Activated CD4-positive, alpha-beta memory T cell treated with anti-CD3 and anti-CD28 coated beads, Interleukin-2, amount 10 ng/mL, durations not matched to agents 7 days and 5 days (primary cell): ENCODE measurements at places on chromosomes 1 and 21. TPM values are rescaled to one million over a fixed set of nuclear protein-coding genes. Genes with fewer than 3 reads are reported as not detected.
A peak's percentile ranks its signal among the peaks of the same experiment; 100 is the strongest.

DNA sequence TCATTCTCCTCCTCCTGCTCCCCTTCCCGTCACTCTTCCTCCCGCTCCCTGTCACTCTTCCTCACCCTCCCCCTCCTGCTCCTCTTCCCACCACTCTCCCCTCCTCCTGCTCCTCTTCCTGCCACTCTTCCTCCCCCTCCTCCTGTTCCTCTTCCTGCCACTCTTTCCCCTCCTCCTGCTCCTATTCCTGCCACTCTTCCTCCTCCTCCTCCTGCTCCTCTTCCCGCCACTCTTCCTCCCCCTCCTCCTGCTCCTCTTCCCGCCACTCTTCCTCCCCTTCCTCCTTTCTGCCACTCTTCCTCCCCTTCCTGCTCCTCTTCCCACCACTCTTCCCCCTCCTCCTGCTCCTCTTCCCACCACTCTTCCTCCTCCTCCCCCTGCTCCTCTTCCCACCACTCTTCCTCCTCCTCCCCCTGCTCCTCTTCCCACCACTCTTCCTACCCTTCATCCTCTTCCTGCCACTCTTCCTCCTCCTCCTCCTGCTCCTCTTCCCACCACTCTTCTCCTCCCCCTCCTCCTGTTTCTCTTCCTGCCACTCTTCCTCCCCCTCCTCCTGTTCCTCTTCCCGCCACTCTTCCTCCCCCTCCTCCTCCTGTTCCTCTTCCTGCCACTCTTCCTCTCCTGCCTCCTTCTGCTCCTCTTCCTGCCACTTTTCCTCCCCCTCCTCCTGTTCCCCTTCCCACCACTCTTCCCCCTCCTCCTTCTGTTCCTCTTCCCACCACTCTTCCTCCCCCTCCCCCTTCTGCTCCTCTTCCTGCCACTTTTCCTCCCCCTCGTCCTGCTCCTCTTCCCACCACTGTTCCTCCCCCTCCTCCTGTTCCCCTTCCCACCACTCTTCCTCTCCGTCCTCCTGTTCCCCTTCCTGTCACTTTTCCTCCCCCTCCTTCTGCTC, 28.7 kb upstream of the ARTN start:
- no peaks in the 10 kb centered on the region for H3K36me3 ChIP-seq
- H3K4me3 ChIP-seq, result no peak overlapping the region
- no peaks in the 10 kb centered on the region for H3K27me3 ChIP-seq
- DNase-seq, result no peak

DNA sequence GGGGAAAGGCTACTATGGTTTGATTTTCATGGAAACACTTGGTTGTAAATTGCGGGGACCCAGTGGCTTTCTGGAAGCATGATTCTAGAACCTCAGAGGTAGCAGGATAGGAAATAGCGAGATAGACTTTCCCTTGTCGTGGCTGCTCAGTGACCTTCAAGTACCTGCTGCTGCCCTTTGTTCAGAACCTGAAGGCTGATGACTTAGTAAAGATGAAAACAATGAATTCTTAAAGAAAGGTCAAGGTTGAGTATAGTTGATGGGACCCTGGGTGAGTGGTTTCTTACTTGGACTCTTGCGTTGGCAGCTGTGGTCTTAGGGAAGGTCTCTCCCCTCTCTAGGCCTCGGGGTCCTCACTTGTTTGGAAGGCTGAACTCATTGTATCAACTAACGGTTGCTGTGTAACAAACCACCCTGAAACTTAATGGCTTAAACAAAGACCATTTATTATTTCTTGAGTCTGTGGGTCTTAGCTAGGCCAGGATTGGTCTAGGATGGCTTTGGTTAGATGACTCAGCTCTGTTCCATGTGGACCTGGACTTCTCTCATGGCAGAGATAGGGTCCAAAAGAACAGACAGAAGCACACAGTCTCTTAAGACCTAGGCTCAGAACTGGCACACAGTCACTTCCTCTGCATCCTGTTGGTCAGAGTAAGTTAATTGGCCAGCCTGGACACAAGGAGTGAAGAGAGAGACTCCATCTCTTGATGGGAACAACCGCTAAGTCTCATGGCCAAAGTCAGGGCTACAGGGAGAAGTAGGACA, 89.2 kb upstream of the SELENON start:
- H3K4me1 ChIP-seq, result peaks cover 17% of the 10 kb centered on the region
- H3K27me3 ChIP-seq, result peaks cover 23% of the 10 kb centered on the region

DNA sequence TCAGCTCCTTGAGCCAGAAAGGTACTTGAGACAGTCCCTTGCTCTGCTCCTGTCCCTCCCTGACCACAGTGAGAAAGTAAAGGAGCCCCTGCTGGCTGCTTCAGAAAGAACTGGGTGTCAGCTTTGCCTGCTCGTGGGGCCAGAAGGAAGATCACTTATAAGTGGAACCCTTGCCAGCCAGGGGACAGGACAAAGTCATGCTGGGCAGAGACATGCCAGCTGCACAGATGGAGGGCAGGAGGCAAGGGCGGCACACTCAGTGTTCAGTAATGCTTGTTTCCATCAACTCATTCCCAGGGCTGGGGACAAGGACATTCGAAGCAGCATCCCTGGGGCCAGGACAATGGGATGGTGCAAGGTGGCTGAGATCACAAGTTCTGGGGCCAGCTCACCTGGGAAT, 41.8 kb downstream of the NTPCR start:
- H3K27me3 ChIP-seq, result no peaks in the 10 kb centered on the region
- H3K4me1 ChIP-seq, result no peaks in the 10 kb centered on the region
- no peak overlapping the region for H3K4me3 ChIP-seq

DNA sequence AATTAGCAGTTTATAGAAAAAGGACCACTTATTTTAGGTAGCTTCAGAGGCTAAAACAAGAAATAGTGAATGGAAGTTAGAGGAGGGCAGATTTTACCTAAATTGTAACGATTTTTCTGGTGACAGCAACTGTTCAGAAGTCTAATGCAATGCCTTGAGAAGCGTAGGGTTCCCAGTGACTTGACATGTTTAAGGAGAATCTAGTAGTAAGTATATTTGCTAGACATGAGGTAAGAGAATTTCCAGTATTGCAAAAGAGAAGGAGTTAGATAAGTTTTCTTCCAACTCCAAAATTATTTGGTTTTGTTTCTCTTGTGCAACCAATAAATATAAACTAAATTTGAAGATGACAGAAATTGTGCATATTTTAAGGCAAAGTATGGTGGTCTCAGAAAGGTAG, 140.0 kb downstream of the SMYD3 start:
- DNase-seq, result no peak
- no peak overlapping the region for H3K27ac ChIP-seq
- no peak overlapping the region for H3K4me3 ChIP-seq
- H3K36me3 ChIP-seq, result no peaks in the 10 kb centered on the region

DNA sequence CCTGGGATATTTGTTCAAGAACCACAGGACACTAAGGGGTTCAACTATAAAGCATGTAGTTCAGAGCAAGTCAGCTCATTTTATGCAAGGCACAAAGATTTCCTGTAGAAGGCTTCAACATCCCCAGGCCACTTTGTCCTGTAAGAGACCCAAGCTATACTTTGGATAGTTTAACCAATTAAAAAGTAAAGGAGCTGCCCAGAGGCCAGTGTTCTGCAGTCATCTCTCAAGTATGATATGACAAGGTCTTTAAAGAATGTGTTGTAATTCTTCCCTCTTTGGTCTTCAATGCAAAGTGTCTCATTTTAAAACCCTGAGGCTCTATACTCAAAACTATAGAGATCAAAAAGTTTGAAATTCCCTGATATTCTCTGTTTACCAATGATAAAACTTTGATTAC, 34.1 kb downstream of the KRTAP20-3 start:
- no peak overlapping the region for H3K27ac ChIP-seq
- peaks cover 4% of the 10 kb centered on the region for H3K27me3 ChIP-seq
- no peak overlapping the region for H3K4me3 ChIP-seq
- DNase-seq, result no peak
- no peaks in the 10 kb centered on the region for H3K36me3 ChIP-seq
- no peaks in the 10 kb centered on the region for H3K4me1 ChIP-seq

Gene NLRP3
- 0.25 TPM for total RNA-seq

DNA sequence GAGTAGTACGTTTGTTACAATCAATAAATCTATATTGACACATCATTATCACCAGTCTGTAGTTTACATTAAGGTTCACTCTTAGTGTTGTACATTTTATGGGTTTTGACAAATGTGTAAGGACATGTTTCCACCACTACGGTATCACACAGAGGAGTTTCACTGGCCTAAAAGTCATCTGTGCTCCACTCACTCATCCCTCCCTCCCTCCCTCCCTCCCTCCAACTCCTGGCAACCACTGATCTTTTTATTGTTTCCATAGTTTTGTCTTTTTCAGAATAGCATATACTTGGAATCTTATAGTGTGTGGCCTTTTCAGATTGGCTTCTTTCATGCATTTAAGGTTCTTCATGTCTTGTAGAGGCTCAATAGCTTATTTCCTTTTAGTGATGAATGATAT, 44.1 kb upstream of the RHOU start:
- no peak for DNase-seq
- H3K27ac ChIP-seq, result no peak overlapping the region
- no peaks in the 10 kb centered on the region for H3K36me3 ChIP-seq
- H3K4me3 ChIP-seq, result no peak overlapping the region
- H3K4me1 ChIP-seq, result peaks cover 10% of the 10 kb centered on the region

DNA sequence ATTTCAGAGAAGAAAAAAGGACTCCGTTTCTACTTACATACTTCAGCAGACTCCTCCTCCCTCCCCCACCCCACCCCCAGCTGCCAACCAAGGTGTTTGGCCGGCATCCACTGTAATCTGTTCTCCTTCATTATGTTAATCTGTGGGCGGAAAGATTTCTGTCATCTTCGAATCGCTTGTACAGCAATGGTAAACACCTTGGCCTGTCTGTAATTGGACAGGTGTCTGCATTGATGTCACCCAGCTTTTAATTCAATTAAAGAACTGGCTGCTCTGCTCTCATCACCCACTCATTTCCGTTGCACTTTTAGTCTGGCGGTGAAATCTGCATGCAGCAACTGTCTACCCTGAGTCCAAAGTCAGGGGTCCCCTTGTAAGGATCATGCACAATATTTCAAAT, 368.6 kb downstream of the USH2A start:
- no peak overlapping the region for H3K27ac ChIP-seq
- H3K27me3 ChIP-seq, result no peaks in the 10 kb centered on the region
- H3K4me3 ChIP-seq, result no peak overlapping the region
- H3K36me3 ChIP-seq, result no peaks in the 10 kb centered on the region
- no peak for DNase-seq

Gene CHODL
- total RNA-seq, result 0.15 TPM

DNA sequence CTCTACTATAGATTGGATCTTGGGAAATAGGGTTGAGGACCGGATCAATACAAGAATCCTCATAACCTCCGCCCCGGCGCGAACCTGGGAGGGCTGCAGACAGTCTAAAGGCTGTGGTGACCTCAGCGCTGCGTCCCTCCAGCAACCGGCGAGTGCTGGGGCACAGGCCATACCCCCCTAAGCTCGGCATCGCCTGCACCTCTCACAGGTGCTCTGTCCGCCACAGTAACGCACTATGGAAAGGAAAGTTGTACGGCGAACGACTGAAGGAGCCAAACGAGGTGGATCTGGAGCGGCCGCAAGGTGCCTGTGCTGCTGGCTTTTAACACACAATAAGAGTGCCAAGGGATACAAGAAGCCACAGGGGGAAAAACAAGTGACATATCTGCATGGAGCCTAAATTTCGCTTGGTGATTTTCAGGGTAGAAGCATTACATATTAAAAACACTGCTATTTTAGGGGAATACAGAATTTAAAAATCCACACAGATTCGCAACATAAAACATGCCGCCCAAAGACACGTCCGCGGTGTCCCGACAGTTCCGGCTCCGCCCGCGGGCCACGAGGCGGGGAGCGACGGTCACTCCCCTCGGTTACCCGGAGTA, 1.4 kb upstream of the RBM15 start:
- H3K4me3 ChIP-seq, result no peak overlapping the region
- no peaks in the 10 kb centered on the region for H3K27me3 ChIP-seq
- peaks cover 48% of the 10 kb centered on the region for H3K4me1 ChIP-seq
- H3K27ac ChIP-seq, result no peak overlapping the region

- H3K4me3 ChIP-seq, result peak overlapping the region; percentile 52
- H3K36me3 ChIP-seq, result no peaks in the 10 kb centered on the region
- H3K4me1 ChIP-seq, result peaks cover 8% of the 10 kb centered on the region
- no peak overlapping the region for H3K27ac ChIP-seq
Measured at GRCh38 chr1:156081180-156081916, 917 bp downstream of the MEX3A start.

Gene MR1
- total RNA-seq, result 36.4 TPM

DNA sequence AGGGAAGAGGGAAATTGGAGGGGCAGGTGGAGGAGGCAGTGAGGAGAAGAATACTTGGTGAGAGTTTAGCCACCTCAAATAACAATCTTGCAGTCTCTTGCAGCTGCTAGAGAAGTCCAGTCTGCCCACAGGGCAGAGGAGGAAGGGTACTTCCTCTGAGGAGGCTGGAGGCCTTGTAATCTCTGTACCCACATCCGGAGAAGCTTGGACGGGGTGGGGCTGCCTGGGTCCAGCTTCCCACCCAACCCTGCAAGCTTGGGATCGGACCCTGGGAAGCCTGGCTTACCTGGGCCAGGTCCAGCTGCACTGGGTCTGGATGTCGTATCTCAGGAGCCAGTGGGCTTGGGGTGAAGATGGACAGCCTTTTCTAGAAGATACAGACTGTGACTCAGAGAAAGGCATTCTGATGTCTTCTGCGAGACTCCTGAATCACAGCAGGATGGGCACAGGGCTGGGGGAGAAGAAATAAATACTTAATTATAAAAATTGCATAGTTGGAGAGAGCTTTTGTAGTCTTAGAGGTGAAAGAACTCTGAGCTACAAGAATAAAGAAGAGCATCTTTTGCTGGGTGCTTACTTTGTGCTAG, 111.8 kb upstream of the JUN start:
- peaks cover 15% of the 10 kb centered on the region for H3K4me1 ChIP-seq
- H3K27ac ChIP-seq, result no peak overlapping the region
- DNase-seq, result no peak
- H3K27me3 ChIP-seq, result no peaks in the 10 kb centered on the region

GRCh38 chr1:43049481-43049880, 90.8 kb upstream of the SLC2A1 start:
- no peak overlapping the region for H3K27ac ChIP-seq
- DNase-seq, result no peak
- H3K36me3 ChIP-seq, result no peaks in the 10 kb centered on the region
- H3K4me1 ChIP-seq, result peaks cover 6% of the 10 kb centered on the region
- H3K4me3 ChIP-seq, result no peak overlapping the region

DNA sequence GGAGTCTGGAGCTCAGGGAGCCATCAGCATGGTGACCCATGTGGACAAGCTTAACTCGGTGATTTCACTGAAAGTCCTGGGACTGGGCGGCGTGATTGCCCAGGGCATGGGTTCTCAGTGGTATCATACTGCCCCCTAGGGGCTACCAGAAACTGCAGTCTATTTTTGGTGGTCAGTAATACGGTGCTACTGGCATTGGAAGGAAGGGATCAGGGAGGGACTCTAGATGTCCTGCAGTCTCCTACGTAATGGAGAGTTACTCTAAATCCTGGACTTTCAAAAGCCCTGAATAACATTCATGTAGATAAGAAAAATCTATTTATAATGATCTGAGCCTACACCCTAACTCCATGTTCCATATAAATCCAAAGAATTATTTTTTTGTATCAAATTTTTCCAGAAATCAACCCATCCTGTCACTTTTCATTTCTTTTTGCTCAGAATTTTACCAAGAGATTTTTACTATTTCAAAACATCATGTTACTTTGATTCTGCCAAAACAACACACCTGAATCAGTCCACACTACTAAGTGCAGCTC, 37.3 kb downstream of the PABPC4 start:
- H3K27me3 ChIP-seq, result no peaks in the 10 kb centered on the region
- H3K4me3 ChIP-seq, result no peak overlapping the region
- H3K27ac ChIP-seq, result no peak overlapping the region
- peaks cover 9% of the 10 kb centered on the region for H3K36me3 ChIP-seq
